ENCODE measurements at places on chromosomes 6 and 20. TPM values are rescaled to one million over a fixed set of nuclear protein-coding genes. Genes with fewer than 3 reads are reported as not detected.

Gene C6orf52
- 2.7 TPM for total RNA-seq

Gene PRDM13
- total RNA-seq = 0.04 TPM

Gene XKR7
- total RNA-seq = 0.04 TPM

Gene STMN3
- total RNA-seq = 18.3 TPM

Gene TCP11
- total RNA-seq = 0.44 TPM

Gene HLA-DRB5
- total RNA-seq = 8.4 TPM

Gene GSTA1
- total RNA-seq = not detected

Gene GJA10
- not detected for total RNA-seq

Gene PTPRT
- 0.75 TPM for total RNA-seq

DNA sequence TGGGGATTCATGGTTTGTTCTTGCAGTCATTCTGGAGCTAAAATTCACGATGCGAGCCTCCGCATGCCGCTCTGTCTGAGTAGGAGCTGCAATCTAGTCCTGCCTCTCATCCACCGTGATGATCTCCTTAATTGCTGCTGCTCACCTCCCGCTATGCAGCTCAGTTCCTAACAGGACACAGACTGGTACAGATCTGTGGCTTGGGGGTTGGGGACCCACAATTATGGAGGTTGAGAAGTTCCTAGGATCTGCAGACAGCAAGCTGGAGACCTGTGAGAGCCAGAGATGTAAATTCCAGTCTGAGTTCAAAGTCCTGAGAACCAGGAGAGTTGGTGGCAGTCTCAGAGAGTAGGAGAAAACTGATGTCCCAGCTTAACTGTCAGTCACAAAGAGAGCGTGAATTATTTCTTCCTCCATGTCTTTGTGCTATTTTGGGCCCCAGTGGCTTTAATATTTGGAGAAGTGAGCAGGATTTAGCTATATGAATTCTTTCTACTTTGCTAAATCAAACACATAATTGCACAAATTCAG, 378.7 kb upstream of the MAN1A1 start:
- DNase-seq = no peak
- H3K4me1 ChIP-seq = no peaks in the 10 kb centered on the region
- H3K36me3 ChIP-seq = no peaks in the 10 kb centered on the region
- no peak overlapping the region for H3K4me3 ChIP-seq
- no peaks in the 10 kb centered on the region for H3K27me3 ChIP-seq

DNA sequence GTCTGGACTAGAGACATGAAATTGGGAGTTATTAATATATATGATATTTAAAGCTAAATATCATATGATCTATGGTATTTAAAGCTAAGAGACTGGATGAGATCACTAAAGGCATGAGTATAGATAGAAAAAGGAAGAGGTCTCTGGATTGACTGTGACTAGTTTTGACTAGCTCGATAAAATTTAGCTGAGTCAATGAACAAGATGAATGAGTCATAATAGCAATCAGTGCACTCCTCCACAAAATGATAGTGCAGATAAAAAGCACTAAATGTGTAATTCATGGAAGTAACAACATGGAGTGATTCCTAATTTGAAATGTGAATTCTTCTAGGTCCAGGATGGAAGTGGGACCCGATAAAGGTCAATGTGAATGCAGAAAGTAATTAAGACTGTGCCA, 127.4 kb downstream of the PFDN4 start:
- H3K4me3 ChIP-seq = no peak overlapping the region
- H3K36me3 ChIP-seq = no peaks in the 10 kb centered on the region
- H3K4me1 ChIP-seq = no peaks in the 10 kb centered on the region
- no peak overlapping the region for H3K27ac ChIP-seq
- no peaks in the 10 kb centered on the region for H3K27me3 ChIP-seq

DNA sequence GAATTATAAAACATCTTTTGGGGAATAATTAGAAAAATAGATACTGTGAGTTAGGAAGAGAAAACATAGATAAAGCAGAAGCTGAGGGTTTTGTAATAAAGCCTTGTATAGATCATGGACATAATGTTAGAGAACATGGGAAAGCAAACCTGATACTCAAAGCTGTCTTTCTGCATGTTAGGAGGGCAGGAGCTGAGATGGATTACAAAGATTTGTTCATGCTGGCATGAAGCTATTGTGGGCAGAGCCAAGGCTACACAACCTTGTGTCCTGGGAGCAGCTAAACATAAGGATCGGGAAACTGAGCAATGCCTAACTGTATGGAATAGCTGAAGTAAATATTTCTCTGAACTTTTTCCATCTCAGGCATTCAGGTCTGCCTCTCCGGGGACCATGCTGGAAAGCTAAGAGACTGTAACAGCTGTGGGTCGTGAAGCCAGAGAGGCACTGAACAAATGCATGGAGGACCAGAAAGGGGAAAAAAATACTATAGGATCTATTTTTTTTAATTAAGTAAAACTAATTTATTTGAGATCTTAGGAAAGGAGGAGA, 28.2 kb upstream of the CNKSR3 start:
- H3K27ac ChIP-seq = peak overlapping the region; percentile 65
- H3K4me3 ChIP-seq = no peak overlapping the region
- H3K4me1 ChIP-seq = peaks cover 11% of the 10 kb centered on the region
- H3K27me3 ChIP-seq = no peaks in the 10 kb centered on the region
- peak; percentile 83 for DNase-seq

DNA sequence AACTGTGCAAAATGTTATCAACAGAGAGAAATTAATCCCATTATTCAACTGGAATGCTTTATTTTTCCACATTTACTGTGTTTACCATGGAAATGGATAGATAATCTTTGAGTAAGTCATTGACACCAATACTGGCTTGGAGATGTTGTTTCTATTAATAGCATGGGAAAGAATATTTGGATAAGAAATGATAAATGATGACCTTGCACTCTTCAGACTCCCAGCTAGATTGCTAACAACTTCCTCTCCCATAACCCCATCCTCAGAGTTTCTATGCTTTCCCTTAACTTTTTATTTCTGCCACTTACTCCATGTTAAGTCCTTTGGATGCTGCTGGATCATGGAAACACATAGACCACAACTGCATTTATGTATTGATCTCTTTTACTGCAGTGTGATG, 182.5 kb downstream of the FNDC1 start:
- H3K27me3 ChIP-seq = no peaks in the 10 kb centered on the region
- H3K4me1 ChIP-seq = no peaks in the 10 kb centered on the region
- DNase-seq = no peak
- H3K36me3 ChIP-seq = no peaks in the 10 kb centered on the region
- H3K27ac ChIP-seq = no peak overlapping the region

- H3K4me3 ChIP-seq = no peak overlapping the region
- H3K36me3 ChIP-seq = no peaks in the 10 kb centered on the region
- DNase-seq = no peak
- H3K4me1 ChIP-seq = no peaks in the 10 kb centered on the region
Measured at GRCh38 chr6:12622566-12622965, 94.0 kb upstream of the PHACTR1 start.

GRCh38 chr6:80142586-80142985, 36.1 kb downstream of the BCKDHB start:
- no peaks in the 10 kb centered on the region for H3K27me3 ChIP-seq
- H3K4me1 ChIP-seq = peaks cover 3% of the 10 kb centered on the region
- H3K4me3 ChIP-seq = no peak overlapping the region
- peaks cover 2% of the 10 kb centered on the region for H3K36me3 ChIP-seq

GRCh38 chr6:11522812-11523605, 14.5 kb upstream of the TMEM170B start:
- no peak overlapping the region for H3K27ac ChIP-seq
- H3K4me1 ChIP-seq = no peaks in the 10 kb centered on the region

GRCh38 chr6:117317261-117317660, 51.9 kb downstream of the VGLL2 start:
- peak; percentile 17 for DNase-seq
- peaks cover 3% of the 10 kb centered on the region for H3K4me1 ChIP-seq
- no peak overlapping the region for H3K4me3 ChIP-seq
- no peak overlapping the region for H3K27ac ChIP-seq

DNA sequence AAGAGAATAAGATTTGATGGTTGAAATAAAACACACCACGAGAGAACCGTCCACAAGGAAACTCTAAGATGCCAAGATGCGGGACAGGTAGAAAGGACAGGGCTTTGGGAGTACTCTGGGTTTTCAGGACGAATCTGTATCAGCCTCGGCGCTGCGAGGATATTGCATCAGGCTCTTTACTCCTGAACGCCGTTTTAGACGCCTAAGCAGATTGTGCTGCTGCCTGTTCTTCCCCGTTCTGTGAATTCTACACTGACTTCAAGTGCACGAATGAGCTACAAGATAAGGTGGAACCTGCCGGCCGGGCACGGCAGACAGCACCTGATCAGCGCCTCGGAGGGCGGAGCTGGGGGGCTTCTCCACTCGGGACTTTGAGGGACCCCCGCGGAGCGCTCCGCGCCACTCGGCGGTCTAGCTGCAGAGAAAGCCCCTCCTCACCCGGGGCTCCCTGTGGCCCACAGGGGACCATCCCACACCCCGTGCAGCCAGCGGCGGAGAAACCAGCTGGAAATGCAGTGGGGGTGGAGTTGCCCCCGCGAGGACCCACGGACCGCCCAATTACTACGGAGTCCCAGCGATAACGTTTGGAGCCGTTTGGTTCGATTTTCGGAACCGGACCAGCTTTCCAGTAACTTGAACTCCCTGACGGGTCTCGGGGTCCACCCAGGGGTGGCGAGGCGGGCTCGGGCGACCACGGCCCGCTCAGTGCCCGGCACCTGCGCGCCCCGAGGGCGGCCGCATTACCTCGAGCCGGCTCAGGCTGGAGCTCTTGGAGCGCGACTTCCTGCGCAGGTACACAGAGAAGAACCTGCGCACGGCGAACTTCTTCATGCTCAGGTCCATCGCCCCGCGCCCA, 646 bp downstream of the RPS6KA2 start:
- peaks cover 22% of the 10 kb centered on the region for H3K4me1 ChIP-seq
- H3K27ac ChIP-seq = peak overlapping the region; percentile 26
- peaks cover 10% of the 10 kb centered on the region for H3K27me3 ChIP-seq
- peak overlapping the region; percentile 76 for H3K4me3 ChIP-seq
- peak; percentile 46 for DNase-seq
- H3K36me3 ChIP-seq = no peaks in the 10 kb centered on the region

DNA sequence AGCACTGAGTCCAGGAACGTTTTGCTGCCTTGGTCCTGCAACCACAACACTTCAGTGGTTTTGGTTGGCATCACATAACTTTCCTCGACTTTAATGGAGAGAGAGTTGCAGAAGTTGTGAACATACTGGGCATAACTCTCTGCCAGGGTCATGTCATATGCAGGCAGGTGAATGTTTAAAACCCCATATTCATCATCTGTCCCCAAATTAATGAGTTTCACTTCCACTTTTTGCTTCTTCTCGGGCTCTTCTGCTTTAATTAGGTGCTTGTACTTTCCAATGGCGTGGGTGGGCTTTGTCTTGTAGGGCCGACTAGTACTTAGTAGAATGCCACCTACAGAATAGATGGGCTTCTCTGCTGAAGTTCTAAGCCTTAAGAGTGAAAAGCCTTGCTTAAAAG, 45.2 kb upstream of the TFAP2A start:
- H3K27me3 ChIP-seq = no peaks in the 10 kb centered on the region
- DNase-seq = no peak
- H3K27ac ChIP-seq = no peak overlapping the region
- H3K36me3 ChIP-seq = no peaks in the 10 kb centered on the region

- DNase-seq = no peak
- H3K4me1 ChIP-seq = no peaks in the 10 kb centered on the region
- peaks cover 38% of the 10 kb centered on the region for H3K36me3 ChIP-seq
- H3K27me3 ChIP-seq = no peaks in the 10 kb centered on the region
Measured at GRCh38 chr6:158596861-158597260, 37.0 kb downstream of the TMEM181 start.
